ENCODE measurements at places on chromosomes 6 and 20.

GRCh38 chr6:25883536-25883935, 9.5 kb upstream of the SLC17A3 start:
- DNase-seq = no peak

- no peak for DNase-seq
Measured at GRCh38 chr6:114430534-114431124, 87.8 kb upstream of the HS3ST5 start.

DNA sequence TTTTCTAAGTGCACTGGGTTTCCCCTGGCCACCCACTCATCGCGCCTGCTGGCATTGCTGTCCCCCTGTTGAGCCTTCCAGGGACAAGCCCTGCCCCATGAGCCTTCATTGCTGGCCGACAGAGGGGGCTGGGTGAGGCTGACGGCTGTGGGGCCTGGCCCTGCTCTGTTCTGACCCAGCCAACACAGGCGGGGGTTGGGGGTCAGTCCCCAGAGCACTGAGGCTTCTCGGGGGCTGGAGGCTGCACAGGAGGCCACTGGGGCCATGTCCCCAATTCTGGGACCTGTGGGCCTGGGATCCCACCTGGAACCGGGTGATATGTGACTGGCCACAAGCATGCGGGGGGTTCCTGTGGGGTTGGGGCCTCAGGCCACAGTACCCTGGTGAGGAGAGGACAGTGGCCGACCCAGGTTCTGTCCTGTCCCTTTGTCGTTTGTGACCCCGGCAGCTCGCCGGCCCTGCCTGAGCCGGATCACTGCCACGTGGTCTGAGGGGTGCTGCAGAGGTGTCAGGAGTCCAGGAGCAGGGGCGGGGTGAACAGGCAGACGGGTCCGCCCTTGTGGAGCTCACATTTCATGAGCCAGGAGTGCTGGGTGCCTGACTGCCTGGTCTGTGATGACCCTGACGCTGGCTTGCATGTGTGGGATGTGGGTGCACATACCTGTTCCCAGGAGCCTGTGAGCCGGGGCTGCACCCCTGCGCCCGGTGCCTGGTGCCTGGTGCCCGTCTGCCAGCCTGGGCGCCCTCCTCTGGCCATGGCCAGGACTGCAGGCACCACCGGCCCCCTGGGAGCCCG, 2.1 kb upstream of the COL20A1 start:
- no peak for DNase-seq

GRCh38 chr6:75084018-75084417, 121.8 kb downstream of the COL12A1 start:
- no peak for DNase-seq

DNA sequence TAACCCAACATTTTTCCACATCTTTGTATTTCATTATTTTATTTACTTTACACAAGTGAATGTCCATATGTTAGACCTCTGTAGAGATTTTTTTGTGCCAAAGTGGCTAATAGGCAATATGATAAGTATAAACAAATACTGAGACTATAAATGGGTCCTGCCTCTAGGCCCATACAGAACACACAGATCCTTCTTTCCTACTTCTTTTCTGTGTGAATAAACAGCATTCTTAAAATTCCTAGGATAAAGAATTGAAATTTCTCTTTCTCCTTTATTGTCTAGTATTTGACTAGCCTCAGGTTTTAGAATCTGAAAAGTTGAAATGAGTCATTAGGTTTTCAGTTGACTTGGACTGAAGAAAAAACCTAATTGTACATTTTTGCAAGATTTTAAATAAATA, 46.3 kb upstream of the HS3ST5 start:
- DNase-seq = no peak

GRCh38 chr6:112511441-112511840, 164.3 kb downstream of the RFPL4B start:
- no peak for DNase-seq

- DNase-seq = no peak
Measured at GRCh38 chr6:122845916-122846612, 57.0 kb downstream of the SMPDL3A start.

DNA sequence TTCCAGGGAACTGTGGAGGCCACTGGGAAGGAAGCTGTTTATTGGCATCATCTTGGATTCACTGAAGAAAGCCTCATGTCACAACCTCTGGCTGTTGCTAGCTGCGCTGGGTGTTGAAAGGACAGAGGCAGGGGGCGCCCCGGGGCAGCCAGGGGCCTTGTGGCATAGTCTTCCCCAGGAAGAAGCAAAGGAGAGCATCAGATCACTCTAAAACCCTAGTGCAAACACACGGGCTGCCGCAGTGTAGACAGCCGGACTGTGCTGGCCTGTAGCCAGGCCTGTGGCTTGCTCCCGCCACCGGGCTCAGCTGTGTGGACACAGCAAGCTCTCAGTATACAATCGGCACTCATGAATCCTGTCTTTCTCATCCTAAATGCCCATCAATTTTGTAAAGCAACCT, 23.8 kb upstream of the SMOC2 start:
- no peak for DNase-seq

- DNase-seq = no peak
Measured at GRCh38 chr6:44785130-44785529, 397.6 kb downstream of the CDC5L start.

- DNase-seq = no peak
Measured at GRCh38 chr6:31768363-31769257, 6.2 kb downstream of the SAPCD1 start.

- DNase-seq = no peak
Measured at GRCh38 chr6:121439926-121440325, 4.5 kb downstream of the GJA1 start.

DNA sequence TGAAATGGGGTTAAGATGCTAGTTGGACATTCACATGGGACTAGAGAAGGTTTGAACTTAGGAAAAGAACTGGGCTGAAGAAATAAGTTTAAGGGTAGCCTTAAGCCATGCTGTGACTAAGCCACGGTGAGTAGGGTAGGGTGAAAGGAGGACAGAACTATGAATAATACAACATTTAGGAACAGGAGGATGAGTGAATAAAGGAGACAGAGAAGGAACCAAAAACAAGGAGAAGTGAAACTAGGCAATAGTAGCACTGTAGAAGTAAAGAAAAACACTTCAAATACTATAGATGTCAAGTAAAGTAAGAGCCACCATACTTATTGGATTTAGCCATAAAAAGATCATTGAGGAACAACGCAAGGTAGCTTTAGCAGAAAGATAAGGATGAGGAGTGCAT, 111.2 kb downstream of the KCNQ5 start:
- no peak for DNase-seq

- DNase-seq = no peak
Measured at GRCh38 chr20:63125838-63126601, 89.9 kb downstream of the YTHDF1 start.

DNA sequence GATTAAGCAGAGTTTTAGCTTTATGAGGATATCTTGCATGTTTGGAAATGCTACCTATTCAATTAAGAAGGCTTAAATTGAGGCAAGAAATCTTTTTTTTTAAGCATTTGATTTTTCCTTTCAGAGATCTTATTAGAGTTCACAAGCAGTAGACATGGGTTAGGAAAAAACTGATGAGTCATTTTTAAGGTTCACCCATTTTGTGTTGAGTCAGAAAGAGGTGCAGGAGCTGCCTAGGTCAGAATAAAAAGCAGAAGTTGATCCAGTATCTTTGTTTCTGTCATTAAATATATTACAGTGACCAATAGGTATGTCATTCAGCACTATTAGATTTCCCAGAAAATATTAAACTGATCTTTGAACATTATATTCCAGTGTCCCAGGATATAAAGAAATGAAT, 306.8 kb downstream of the LMBRD1 start:
- DNase-seq = no peak

GRCh38 chr20:35582131-35582530, 33.5 kb upstream of the SPAG4 start:
- DNase-seq = no peak

- DNase-seq = no peak
Measured at GRCh38 chr20:31822421-31823330, 3.5 kb downstream of the MYLK2 start.

DNA sequence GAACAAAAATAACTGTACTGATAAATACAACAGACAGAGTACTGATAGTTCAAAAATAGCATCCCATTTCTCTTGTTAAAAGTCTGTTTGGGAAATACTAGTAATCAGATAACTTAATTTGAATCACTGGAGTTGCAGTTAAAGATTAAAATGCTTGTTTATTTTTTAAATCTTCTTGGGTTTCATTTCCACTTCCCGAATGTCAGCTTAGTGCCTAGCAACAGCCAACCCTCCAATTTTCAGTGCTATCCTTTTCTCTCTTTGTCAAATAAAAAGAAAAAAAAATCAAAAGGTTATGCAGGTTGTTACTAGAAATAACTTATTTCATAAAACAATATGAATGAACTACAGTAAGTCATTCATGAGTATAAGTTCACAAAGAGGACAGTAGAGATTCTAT, 257.7 kb upstream of the STXBP5 start:
- DNase-seq = no peak

GRCh38 chr20:50930976-50931305, 296 bp downstream of the ADNP start:
- DNase-seq = no peak

- no peak for DNase-seq
Measured at GRCh38 chr6:22471132-22471690, 98.2 kb upstream of the HDGFL1 start.

DNA sequence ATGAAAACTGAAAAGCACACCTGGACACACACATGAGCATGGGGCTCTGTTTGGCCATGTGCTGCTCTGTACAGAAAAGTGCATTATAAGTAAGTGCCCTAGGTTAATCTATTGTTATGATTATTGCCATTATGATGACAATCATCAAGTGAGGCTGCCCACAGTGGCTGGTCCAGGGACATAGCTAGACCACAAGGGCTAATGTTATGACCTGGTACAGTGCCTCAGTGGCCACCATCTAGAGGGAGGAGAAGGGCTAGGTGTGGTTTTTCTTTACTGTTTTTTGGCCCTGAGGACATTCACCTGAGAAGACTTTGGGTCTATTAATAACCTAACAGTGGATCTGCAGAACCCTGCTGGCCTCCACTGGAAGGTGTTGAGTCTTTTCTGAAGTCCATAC, 86.1 kb downstream of the GJA10 start:
- DNase-seq = no peak

GRCh38 chr20:36405255-36405654, 99.1 kb downstream of the DLGAP4 start:
- no peak for DNase-seq

DNA sequence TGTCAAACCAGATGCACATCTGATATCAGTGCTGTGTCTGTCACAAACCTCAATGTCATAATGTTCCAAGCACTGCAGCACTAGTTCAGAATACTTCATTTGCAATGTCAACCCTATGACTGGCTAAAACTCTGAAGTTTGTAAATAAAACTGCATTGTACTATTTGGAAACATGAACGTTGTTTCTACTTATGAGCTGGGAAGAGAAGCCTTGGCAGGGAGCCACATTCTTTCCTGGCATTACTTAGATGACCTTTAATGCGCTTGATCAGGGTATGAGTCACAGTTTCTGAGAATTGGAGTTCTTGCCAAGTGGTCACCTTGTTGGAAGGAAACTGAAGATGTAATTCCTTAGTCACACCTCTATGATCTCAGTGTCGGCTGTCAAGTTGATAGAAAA, 664.8 kb upstream of the MMS22L start:
- DNase-seq = no peak

GRCh38 chr20:37457921-37458320, 63.1 kb upstream of the NNAT start:
- no peak for DNase-seq

DNA sequence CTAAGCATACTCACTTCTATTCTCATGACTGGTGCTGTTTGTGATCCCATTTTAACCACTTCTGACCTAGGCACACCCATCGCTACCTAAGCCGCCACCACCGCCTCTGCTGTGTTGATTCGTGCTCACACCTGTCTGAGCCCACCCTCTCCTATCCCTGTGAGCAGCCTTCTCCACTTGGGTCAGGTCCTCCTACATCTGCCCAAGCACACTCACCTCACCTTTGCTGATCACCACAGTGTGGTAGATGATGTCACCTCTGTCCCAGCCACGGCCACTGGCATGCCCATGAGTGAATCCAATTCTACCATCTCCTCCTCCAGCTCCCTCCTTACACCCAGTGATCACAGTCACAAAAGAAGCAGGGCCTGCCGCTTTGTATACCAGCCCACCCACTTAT, 20.8 kb downstream of the MUC22 start:
- no peak for DNase-seq

Measured in GM12864 (cell line).